Stimulated activated CD8-positive, alpha-beta memory T cell treated with anti-CD3 and anti-CD28 coated beads, Interleukin-12 subunit alpha, Interleukin-12 subunit beta, amount 100 ng/mL, for 4 hours (primary cell): ENCODE measurements at places on chromosomes 4 and X.

DNA sequence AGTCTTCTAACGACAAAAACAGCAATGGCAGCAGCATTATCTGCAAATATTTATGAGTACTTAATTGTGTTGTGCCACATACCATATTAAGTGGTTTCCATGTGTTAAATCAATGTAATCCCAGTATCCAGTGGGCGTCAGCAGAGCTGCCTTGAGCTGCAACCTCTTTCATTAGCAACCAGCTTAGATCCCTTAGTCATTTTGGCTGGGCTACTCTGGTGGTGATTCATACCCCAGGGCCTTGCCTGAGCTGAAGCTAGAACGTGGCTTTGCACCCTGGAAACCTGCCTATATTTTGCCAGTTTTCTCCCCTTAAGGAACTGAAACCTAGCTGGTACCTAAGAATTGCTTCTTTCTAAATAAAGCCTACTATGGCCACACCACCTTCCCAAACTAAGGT is 474.3 kb upstream of the FTHL17 start:
- no peak for DNase-seq

DNA sequence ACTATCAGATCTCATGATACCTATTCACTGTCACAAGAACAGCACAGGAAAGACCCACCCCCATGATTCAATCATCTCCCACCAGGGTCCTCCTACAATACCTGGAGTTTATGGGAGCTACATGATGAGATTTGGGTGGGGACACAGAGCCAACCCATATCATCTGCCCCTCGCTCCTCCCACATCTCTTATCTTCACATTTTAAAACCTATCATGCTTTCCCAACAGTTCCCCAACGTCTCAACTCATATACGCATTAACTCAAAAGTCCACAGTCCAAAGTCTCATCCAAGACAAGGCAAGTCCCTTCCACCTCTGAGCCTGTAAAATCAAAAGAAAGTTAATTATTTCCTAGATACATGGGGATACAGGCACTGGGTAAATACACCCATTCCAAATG is 1185.2 kb downstream of the PCDH7 start:
- no peak for DNase-seq

DNA sequence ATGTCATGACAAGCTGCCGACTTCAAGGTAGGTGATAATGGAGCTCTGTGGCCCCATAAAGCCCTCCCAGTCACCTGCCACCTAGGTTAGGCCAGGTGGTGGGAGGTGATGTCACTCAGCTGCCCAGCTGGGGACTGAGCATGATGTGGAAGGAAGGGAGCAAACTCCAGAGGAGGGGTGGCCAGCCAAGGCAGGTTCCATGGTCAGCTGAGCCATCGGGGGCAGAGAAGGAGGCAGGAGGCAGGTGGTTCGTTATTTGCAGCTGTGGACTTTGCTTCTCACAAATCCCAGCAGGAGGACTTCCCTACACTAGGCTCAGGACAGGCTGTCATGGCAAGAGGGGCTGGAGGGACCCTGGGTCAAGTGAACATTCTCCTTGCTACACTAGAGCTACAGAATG is 2.1 kb downstream of the CCDC120 start:
- no peak for DNase-seq

- DNase-seq = no peak
These were observed 3.5 kb upstream of the SLIT2 start for GRCh38 chr4:20248155-20248558.

DNA sequence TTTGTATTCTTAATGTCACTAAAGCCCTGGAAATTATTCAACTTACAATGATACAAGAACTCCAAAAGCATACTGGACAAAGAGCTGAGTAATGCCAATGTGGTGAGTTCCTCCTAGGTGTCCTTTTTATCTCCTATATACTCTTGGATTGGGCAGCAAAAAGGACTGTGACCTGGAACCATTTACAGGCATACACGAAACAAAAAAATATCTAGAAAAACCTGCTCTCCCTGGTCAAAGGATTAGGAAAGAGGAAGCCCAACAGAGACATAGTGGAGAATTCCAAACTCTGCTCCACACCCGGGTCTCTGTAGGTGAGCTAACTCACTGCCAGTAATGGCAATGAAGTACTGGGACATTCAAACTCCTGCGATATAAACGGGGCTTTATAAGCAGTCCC is 25.3 kb downstream of the SULT1B1 start:
- no peak for DNase-seq

- no peak for DNase-seq
These were observed 33.7 kb downstream of the GASK1B start for GRCh38 chr4:158139086-158139485.

DNA sequence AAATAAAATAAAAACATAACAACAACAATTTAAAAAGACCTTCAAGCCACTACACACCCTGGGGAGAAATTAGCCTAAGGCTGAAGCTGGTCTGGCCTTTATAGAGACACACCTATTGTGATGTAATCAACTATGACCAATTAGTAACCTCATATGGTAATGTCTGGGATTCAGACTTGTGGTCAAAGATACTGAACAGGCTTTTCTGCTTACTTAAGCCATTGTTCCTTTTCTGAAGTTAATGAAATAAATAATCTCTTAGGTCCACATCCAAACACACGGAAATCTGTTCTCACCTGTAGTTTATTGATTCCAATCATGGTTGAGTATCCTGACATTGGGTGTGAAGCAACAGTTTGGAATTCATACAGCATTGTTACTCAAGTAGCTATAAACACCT is 152.5 kb downstream of the PLS3 start:
- no peak for DNase-seq

DNA sequence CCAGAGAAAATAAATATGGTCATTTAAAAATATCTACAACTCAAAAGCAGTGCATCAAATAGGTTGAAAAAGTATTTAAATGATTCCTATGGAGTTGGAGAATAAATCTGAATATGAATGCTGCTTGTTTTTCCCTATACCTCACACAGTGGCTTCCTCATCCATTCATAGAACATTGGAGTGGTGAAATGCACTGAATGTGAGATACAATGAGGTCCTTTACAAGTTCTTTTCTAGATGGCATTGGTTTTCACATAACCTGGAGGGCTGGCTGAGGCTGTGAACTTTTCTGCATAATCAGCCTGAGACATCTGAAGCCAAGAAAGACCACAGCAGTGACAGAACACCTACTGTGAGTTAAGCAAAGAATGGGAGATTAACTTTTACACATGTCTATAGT is 279.1 kb upstream of the NRK start:
- no peak for DNase-seq

DNA sequence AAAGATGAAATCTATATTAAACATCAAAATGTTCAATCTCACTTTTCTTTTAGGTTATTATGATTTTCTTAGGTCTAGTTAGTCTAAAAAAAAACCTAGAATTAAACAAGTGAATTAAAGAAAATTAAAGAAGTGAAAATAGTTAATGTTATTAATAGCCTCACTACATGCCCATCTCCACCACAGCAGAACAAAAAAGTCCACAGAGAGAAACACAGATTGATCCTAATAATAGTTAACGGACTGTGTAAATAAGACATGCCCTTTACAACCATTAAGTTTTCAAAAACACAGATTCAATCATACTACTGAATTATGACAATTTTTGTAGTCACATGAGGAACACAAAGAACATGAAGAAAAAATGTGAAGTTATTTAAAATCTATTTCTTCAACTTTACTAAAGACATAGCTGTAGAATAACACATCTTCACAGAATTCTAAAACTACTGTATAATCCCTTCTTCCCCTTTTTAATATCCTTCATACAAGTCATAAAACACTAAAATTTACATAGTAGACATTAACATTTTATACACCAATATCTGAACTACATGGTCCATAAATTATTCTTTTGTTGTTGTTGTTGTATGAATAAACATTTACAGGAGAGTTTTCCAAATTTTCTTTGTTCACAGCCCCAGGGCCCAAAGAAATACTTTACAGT is 15.3 kb downstream of the HELQ start:
- no peak for DNase-seq

DNA sequence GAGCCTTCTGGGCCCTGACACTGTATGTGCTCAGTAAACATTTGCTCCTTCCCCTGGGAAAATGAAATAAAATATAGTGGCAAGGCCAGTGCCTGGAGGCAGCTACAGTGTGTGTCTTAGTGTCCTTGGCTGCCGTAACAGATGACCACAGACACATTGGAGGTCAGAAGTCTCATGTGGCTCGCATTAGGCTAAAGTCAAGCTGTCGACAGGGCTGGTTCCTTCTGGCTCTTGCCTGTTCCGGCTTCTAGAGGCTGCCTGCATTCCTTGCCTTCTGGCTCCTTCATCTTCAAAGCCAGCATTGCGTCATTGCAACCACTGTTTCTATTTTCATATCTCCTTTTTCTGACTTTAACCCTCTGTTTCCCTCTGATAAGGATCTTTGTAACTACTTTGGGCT is 83.6 kb upstream of the STX18 start:
- DNase-seq = no peak

DNA sequence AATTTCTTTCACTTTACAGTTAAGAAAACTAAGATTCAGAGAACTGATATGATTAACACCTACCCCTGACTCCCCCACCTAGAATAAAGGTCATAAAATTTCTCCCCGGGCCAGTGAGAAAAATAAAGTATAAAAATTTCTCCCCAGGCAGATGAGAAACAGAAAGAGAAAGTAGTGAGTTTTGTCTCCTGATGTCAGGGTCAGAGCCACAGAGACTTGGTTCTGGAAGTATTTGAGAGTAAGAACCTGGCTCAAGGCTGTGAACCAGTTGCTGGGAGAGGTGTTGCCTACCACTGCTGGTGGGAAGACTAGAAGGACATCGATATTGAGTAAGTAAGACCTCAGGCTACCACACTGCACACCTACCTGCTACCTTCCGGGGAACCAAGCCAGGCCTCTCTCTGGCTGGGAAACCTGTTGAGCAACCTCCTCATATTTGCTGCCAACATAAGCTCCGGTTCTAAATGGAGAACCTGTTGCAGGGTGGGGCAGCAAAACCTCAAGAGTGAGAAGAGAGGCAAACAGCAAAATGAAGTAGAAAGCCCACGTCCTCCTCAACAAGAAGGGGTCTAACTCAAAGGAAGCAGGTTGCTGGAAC is 104.2 kb upstream of the PUDP start:
- DNase-seq = no peak

GRCh38 chr4:122705009-122705408 is 27.5 kb upstream of the BBS12 start:
- DNase-seq = no peak

DNA sequence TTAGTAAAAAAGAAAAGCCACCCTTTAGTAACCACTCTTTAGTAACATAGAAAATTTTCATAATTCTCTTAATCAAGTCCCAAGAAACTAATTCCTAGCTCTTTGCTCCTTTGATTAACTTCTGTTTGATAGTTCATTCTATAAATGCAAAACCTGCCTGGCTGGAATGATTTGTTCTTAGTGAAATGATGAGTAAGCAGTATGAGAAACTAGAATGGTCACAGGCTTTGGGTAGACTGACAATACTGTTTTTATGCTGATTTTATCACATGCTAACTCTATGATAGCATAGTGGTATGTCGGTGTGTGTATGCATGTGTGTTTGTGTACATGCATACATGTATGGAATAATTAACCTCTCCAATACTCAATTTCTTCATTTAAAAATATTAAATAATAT is 81.2 kb downstream of the SYTL5 start:
- DNase-seq = no peak

DNA sequence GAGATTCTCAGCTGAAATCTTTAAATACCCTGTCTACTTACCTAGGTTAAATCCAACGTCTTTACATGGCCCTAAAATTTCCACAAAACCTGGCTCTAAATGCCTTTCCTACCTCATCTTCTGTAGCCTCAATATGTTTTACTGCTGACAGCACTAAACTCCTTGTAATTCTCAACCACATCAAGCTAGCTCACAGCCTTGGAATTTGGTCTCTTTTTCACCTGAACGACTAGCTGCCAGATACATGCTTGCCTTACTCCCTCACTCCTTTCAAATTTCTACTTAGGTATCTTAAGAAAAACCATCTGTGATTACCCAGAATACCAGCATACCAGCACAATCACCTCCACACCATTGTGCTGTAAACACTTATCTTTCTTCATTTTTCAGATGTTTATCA is 635.6 kb upstream of the PCDH10 start:
- DNase-seq = no peak

GRCh38 chr4:156252358-156252921 is 298.8 kb upstream of the CTSO start:
- DNase-seq = no peak

- DNase-seq = no peak
These were observed 1.2 kb upstream of the TAPT1 start for GRCh38 chr4:16227462-16227868.

GRCh38 chrX:49176421-49177326 is 5.0 kb downstream of the PLP2 start:
- DNase-seq = no peak

DNA sequence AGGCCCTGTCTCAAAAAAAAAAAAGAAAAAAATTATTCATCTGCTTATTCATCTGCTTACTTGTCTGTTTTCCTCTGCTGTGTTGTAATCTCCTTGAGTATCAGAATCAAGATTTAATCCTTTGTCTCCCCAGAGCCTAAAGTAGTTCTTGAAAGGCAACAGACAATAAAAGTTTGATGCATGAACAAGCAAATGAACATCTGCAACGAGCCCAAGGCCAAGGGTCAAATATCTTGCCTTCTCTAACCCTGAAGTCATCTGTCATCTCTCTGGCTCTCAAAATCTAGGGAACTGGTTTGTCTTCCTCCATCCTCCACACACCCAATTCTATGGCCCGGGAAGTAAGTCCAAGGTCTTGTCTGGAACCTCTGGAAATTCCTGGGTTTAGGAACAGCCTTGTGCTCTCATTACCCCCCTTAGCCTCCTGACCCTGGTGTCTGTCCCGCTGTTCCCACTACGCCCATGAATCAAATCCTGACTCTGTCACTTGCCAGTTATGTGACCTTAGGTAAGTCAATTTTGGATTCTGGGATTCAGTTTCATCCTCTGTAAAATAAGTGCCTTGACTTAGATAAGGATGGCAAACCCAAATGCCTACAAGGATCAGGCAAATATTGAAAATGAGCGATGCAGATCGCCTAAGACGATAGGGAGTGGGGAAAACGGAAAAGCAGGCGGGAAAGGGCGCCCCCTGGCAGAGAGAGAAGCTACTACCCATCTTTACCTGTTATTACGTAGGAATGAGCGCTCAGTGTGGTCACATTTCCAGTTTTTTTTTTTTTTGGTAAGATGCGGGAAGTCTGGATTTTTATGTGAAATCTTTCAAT is 102.7 kb upstream of the DHX15 start:
- no peak for DNase-seq

DNA sequence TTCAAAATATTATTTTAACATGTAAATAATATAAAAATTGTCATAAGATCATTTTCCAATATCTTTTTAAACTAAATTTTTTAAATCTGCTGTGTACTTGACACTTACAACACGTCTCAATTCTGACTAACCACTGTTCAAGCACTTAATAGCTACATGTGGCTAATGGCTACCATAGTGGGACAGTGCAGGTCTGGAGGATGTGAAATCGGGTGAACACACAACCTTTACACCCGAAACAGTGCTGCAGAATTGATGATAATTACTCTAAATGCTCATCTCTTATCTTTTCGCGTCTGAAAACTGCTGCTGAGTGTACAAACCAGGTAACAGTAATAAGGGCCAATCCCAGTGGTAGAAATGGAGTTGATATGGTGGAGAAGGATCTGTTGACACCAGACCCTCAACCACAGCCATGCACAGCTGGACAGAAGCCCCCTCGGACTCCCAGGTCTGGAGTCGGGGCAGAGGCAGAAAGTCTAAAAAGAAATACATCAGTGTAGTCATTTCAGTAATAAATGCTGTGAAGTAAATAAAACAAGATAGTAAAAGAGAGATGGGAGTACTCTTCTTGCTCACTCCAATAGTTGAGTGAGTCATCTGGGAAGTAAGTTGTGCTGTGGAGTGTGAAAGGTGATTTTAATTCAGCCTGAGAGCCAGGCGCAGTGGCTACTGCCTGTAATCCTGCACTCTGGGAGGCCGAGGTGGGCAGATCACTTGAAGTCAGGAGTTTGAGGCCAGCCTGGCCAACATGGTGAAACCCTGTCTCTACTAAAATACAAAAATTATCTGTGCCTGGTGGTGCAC is 150.0 kb downstream of the CBR4 start:
- no peak for DNase-seq
